AG08395 (cell line): ENCODE measurements at places on chromosomes 7 and 10.

DNA sequence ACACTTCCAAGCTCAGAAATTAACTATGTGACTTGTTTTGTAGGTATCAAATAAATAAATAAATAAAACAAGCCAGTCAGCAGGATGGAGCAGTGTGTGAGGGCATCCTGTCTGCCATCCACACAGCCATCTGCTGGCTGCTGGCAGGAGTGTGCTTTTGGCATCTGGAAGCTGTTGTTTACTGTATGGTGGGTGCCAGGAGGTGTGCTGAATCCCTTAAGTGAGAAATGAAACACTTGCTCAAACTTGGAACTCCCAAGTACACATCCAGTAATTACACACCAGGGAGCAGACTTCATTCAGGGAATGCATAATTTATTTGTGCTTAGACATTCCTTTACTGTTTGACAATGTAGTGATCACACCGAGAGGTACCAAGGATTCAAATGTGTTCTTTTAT is 16.9 kb upstream of the TAX1BP1 start:
- no peak for DNase-seq

GRCh38 chr10:32161586-32161985 is 105.4 kb upstream of the KIF5B start:
- no peak for DNase-seq

DNA sequence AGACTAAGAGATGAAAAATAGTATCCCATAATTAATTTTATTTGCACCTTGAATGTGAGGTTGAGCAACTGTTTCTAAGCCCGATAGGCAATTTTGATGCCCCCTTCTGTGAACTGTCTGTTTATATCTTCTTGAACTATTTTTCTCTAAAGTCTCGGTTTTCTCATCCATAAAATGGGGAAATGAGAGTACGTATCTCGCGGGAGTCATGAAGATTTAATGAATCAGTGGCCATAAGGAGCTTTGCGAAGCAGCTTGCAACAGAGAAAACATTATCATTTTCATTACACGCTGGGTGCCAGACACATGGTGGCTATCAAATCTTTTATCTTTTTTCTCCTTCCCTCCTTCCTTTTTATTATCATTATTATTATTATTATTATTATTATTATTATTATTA is 108.1 kb upstream of the CARD11 start:
- no peak for DNase-seq

- no peak for DNase-seq
Measured at GRCh38 chr7:37251222-37251621, 197.4 kb downstream of the ELMO1 start.

DNA sequence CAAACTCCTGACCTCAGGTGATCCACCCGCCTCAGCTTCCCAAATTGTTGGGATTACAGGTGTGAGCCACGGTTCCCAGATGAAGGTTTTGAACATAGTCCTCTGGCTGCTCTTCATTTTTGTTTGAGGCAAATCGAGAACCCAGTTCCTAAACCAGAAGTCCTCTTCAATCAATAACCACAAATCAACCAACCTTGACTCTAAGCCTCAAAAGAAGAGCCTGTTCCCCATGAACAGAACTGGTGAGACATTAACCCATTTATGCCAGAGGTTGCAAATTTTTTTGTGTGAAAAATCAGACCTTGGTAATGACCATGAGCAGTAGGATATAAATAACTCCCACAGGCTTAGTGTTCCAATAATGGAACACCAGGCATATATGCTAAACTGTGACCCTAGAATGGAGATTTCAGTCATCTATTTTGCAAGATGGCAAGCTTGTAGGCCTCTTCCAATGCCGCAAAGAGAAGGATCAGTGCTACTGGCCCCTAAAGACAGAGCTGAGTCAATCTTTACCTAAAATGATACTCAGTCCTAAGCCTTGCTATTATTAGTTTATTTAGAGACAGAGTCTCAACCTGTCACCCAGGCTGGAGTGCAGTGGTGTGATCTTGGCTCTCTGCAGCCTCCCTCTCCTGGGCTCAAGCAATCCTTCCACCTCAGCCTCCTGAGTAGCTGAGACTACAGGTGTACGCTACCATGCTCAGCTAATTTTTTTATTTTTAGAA is 15.9 kb downstream of the KPNA7 start:
- DNase-seq = no peak
